Frontal cortex (tissue), 4 donors: ENCODE measurements at places on chromosomes 5 and 9. TPM values are rescaled to one million over a fixed set of nuclear protein-coding genes. Genes with fewer than 3 reads are reported as not detected.

- no peak for DNase-seq
These were observed 170.6 kb upstream of the TRIM32 start for GRCh38 chr9:116516456-116516855.

GRCh38 chr5:61464512-61464911, 132.5 kb downstream of the ZSWIM6 start:
- no peak for DNase-seq

Gene C8G
- total RNA-seq = not detected

GRCh38 chr5:50715001-50715400, 48.6 kb downstream of the PARP8 start:
- no peak for DNase-seq

Gene GOLGA1
- 14.3 TPM for total RNA-seq

GRCh38 chr5:115394531-115394930, 98.1 kb upstream of the CCDC112 start:
- no peak for DNase-seq

Gene DND1
- total RNA-seq = 0.82 TPM

DNA sequence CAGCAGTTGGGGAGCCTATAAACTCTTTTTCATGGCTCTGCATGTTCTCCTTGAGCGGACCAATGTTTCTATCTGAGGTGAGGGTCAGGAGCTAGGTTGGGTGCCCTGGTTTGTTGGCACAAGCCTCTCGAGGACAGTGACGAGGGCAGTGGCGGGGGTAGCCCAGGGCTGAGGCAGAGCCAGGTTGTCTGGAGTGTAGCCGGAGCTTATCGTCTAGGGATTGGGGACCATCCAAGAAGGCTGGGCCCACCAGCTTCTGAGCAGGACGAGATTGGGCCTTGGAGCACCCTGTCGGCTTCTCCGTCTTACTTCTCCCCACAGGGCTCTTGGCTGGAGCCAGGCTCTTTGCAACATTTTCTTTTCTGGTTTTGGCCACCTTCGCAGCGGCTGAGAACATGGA, 13.2 kb upstream of the CCL21 start:
- DNase-seq = no peak

Gene DMRTA1
- total RNA-seq = 0.41 TPM

Gene SNX24
- 14.7 TPM for total RNA-seq

GRCh38 chr5:177339107-177339638, 12.3 kb downstream of the LMAN2 start:
- DNase-seq = no peak

DNA sequence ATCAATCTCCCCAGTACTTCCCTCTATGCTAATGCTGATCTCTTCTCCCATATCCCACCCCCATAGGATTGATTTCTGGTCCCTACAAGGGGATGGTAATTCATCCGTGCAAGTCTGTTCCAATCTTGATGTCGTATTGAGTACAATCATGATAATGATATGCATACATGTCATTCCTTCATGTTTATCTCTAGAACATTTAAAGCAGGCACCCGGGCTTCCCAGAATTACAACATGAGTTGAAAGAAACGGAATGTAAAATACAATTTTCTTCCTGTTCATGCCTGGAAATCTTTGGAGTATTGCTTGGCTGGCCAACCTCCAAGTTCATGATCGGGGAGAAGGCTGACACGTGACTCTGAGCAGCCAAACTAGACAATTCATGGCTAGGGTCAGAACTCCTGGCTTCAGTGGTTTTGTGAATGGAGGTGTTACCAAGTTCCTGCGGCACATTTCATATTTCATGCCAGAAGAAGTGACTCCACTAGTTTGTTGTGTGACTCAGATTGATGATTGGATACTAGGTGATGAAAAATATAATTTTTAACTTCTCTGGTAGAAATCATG, 66.6 kb downstream of the C9orf152 start:
- no peak for DNase-seq

Gene FNIP1
- 54.2 TPM for total RNA-seq

Gene ANKRD18A
- total RNA-seq = 1.6 TPM

Gene SOX30
- total RNA-seq = under 0.01 TPM

Gene FRRS1L
- total RNA-seq = 66.9 TPM
